ENCODE measurements at places on chromosomes 16 and 17.

- DNase-seq, result no peak
Observed at GRCh38 chr16:58280146-58280845, 14.5 kb downstream of the PRSS54 start.

DNA sequence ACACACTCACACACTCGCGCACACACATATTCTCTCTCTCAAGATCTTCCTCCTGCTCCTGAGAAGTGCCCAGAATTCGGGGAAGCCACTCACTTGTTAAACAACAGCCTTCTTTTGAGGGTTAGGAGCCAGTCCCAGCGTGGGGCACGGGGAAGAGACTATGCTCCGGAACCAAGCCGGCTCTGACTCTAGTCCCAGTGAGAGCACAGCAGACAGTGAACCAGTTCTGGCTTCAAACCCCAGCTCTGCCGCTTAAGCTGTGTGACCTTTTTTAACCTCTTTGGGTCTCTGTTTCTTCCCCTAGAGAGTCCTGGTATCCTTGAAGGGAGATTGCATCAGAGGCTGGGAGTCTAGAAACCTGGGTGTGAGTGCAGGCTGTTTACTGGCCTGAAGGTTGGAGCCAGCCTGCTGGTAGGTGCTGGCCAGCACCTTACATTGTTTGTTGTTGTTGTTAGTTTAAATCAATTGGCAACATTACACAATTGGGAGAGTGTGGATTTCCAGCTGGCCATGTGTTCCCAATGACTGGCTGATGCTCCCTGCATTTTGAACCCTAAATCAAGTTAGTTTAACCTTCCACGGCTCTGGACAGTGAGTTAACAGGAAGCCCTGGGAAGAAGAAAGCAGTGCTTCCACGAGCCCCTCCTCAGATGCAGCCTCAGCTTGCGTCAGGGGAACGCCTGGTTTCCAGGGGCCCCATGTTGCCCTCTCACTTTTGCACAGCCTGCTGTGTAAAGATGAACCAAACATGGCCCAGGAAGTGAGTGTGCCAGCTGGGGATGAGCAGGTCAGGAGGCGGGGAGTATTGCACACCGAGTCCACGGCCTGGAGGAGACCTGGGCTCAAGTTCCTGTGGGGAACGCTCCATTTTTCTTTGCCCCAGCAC is 71.5 kb downstream of the GAS7 start:
- no peak for DNase-seq

DNA sequence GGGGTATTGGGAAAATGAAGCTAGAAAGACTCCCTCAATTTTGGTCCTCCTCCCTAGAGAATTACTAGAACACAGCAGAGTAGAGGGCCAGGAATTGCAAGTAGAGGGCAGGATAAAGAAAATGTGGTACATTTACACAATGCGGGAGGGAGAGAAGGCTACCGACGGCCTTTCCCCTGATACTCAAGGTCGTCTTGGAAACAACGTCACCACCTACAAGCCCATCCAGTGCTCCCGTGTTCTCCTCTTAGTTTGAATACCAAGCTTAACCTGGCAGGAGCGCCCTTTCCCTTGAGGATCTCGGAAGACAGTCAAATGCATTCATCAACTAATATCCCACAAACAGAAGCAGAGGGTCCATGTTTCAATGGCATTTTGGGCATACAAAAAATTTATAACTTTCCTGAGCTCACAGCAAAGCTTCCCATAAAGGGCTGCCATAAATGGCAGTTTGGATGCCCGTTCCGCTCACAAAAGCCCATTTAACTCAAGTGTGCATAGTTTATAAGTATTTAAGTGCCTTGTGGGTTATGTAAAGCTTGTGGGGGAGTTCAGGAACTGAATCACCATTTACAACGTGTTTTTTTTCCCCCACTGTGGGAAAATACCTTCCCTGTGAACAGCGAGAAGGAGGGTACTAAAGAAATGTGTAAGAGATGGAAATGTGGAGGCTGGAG is 414.6 kb downstream of the SLC39A11 start:
- no peak for DNase-seq

DNA sequence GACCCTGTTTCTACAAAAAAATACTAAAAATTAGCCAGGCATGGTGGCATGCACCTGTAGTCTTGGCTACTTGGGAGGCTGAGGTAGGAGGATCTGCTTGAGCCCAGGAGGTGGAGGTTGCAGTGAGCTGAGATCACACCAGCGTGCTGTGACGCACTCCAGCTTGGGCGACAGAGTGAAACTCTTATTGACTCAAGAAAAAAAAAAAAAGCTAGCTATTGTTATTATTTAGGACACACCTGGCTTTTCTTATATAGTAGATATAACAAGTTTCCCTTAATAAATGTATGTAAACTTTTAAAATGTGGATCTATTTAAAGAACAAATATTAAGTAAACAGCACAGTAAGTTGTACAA is 1.8 kb downstream of the RABEP2 start:
- DNase-seq, result no peak

GRCh38 chr17:7574176-7574953 is 5.1 kb upstream of the CD68 start:
- no peak for DNase-seq

All from cortex of kidney (tissue), 1 donor.